ENCODE measurements at places on chromosomes 11 and 22. TPM values are rescaled to one million over a fixed set of nuclear protein-coding genes. Genes with fewer than 3 reads are reported as not detected.

DNA sequence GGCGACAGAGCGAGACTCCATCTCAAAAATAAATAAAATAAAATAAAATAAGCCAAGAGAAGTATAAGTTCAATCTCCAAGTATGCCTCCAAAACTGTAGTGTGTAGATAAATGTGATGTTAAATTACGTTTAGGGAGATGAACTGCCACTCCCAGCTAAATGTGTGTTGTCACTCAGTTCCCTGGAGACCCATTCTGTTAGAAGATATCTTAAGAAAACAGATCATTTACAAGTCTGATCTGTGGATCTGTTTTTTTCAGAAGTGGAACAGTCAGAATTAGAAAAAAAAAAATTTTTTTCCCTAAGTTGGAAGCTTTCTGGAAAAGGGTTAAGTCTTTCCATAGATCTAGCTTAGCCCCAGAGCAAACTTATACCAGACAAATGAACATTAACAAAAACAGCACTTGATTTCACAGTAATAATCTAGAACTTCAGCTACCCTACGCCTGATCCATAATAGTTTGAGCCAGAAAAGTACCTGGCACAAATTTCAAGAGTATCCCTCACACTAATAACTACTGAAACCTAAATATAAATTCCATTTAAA, 18.2 kb downstream of the CELF1 start:
- DNase-seq, result no peak

DNA sequence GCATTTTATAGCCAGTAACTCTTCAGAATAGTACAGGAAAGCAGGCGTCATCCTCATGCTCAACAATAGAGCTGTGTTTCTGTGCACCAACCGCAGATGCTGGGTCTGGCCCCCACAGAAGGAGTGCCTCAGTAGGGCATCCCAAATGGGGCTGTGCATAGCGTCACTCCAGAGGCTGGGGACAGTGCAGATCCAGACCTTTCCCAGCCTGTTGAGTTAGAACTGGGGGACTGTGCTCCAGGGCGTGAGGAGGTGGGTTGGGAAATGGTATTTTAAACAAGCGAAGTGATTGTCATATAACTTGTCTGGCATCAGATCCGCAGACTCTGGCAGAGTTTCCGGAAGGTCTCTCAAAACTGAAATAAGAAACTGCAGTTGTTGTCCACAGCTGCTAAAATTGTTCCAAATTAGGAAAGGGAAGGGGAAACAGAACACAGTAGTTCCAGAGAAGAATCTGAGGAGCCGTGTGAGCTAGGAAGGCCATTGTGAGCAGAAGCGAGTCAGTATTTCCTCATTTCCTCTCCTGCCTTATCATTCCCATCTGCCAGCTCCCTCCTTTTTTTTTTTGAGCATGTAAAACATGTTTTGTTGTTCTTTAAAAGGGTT, 52.2 kb downstream of the JAM3 start:
- peak; percentile 55 for DNase-seq

- DNase-seq, result no peak
Measured at GRCh38 chr11:102770191-102770590, 10.2 kb downstream of the MMP10 start.

DEPDC7 gene
- 0.78 TPM for total RNA-seq
